ENCODE measurements at places on chromosomes 16 and 17.

GRCh38 chr17:7312432-7313087 is 2.6 kb downstream of the GPS2 start:
- DNase-seq: no peak

GRCh38 chr17:9044772-9045463 is 23.6 kb downstream of the NTN1 start:
- DNase-seq: no peak

DNA sequence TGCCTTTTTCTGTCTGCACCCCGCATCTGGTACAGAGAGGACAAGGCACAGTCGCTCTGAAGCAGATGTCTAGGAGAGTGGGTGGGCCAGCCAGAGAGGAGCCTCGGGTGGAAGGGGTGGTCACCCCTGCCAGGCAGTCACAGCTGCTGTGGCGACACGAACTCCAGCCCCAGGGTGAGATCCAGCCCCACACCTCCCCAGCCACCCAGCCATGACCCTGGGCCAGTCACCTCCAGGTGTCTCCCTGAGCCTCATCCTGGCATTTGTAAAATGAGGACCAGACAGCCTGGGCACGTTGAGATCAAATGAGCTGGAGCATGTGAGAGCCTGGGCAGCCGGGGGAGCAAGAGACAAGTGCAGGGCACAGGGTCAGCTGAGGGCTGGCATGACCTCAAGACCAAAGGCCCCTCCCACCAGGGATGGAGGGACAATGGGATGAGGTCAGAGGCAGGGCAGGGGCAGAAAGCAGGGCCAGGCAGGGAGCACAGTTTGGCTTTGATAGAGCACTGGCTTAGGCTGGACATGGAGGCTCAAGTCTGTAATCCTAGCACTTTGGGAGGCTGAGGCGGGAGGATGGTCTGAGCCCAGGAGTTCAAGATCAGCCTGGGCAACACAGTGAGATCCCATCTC is 7.7 kb downstream of the ADAM11 start:
- no peak for DNase-seq

DNA sequence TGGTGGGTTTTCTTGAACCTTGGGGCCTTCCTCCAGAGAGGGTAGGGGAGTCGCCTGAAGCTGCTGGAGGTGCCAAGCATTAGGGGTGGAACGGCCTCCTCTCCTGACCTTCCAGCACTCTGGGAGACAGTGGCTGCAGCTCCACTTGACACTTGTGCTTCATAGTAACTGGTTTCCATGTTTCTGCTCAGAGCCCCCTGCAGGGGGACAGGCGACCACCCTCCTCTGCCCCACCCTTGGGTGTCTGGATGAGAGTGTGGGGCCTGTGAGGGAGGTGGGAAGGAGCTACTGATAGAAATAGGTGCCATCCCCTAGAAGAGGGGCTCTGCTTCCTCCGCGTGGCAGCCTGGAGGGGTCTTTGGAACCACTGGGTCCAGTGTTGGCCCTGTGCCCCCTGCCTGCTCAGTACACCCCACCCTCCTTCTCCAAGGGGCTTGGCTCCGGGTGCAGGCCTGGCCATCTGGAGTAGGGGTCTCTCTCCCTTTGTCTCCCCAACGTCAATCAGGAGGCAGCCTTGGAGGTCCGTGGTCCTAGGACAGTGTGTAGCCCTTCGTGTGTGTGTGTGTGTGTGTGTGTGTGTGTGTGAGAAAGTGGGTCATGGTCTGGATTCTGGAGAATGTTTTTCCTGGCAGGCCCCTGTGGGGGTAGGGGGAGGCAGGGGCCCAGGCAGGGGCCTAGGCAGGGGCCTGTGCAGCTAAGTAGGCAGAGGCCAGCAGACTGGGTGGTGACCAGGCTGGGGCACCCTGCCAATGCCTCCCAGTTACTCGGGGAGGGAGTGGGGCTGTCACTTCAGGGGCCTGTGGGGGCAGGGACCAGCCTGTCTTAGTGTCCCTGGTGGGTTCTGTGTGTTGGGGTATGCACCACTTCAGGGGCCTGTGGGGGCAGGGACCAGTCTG is 4.9 kb downstream of the LASP1 start:
- no peak for DNase-seq

DNA sequence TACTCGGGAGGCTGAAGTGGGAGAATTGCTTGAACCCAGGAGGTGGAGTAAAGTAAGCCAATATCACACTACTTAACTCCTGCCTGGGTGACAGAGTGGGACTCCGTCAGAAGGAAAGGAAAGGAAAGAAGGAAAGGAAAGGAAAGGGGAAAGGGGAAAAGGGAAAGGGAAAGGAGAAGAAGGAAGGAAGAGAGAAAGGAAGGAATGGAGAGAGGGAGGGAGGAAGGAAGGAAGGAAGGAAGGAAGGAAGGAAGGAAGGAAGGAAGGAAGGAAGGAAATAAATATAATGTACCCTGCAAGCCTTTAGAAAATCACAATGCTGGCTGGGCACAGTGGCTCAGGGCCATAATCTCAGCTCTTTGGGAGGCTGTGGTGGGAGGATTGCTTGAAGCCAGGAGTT is 27.3 kb downstream of the SLC5A11 start:
- DNase-seq: no peak

GRCh38 chr17:73196500-73196899 is 3.6 kb downstream of the COG1 start:
- DNase-seq: no peak

GRCh38 chr16:14668556-14669223 is 25.4 kb downstream of the PLA2G10 start:
- DNase-seq: no peak

GRCh38 chr17:51351890-51352289 is 91.5 kb downstream of the UTP18 start:
- no peak for DNase-seq

GRCh38 chr16:78513838-78514237 is 414.4 kb downstream of the WWOX start:
- DNase-seq: no peak

Measured in central memory CD8-positive, alpha-beta T cell (primary cell).